ENCODE measurements at places on chromosomes 4 and X.
A peak's percentile ranks its signal among the peaks of the same experiment; 100 is the strongest.

- no peak for DNase-seq
Measured at GRCh38 chr4:96986816-96987215, 1146.9 kb downstream of the PDHA2 start.

DNA sequence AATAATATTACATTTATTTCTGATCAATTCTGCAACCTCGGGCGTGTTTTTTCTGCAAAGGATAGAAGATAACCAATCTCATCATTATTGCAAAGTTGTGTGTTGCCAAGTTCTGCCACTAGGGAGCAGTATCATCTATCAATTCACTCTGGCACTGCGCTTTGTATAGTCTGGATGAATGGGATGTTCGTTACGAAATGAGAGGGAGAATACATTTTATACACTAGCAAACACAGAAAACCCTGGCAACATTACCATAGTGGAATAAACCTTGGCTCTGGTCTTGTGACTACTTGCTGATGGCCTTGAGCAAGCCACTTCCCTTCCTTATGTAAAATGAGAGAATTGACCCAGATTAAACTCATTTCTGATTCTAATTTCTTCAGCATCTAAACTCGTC is 97.5 kb upstream of the ZNF518B start:
- DNase-seq: no peak

DNA sequence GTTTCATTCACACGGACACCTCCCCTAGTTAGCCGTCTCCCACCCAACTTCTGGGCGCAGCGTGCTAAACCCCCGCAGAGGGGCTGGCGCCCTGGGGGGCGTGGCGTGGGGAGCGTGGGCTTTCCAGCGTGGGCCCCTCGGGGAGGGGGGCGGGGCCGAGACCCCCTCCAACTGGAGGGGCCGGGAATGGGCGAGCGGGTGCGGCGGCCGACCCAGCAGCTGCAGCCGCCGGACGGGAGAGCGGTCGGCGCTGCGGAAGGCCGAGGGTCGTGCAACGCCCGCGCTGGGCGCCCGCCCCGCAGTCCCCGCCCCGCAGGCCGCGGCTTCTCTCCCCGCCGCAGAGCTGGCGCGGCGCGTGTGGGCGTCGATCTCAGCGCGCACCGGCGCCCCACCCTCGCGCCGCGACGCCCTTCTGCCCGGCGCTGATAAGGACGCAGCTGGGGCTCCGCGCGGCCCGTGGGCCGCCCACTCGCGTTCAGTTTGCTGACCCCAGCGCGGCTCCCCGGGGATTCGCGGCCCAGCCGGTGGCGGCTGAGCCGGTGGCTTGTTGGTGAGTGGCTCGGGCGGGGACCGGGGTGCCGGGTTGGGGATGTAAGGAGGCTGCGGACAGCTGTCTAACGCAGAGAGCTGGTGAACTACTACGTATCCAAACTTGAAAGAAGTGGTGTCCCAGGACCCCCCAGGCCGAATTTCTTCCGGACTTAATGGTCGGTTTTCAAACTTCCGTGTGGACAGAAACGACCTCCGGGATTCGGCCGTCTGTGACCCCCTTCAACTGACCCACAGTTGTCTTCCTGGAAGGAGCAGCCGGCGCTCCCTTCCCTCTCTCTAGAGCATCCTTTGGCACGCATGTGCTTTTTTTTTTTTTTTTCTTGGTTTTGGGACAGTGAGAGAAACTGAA is 1.5 kb downstream of the FHDC1 start:
- DNase-seq: no peak

DNA sequence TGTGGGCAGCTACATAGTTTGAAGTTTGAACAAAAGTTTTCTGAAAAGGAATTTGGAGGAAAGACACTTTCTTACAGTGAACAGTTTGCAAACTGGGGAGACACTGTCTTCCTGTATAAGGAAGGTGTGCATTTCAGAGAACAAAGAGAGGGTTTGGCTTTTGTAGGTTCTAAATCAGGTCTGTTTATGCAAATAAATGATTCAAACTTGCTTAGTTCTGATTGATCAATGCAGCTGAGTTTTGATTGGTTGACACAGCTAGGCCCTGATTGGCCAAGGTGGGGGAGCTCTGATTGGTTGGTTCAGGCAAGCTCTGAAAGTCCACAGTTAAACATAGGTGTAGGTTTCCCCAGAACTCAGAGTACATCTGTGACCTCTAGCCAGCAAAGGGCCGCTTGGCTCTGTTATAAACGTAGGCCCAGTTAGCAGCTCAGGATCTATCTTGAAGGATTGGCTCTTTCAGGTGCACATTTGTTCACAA is 63.0 kb upstream of the ENPP6 start:
- DNase-seq: peak; percentile 45

GRCh38 chr4:31411565-31411964 is 691.4 kb downstream of the PCDH7 start:
- DNase-seq: no peak

DNA sequence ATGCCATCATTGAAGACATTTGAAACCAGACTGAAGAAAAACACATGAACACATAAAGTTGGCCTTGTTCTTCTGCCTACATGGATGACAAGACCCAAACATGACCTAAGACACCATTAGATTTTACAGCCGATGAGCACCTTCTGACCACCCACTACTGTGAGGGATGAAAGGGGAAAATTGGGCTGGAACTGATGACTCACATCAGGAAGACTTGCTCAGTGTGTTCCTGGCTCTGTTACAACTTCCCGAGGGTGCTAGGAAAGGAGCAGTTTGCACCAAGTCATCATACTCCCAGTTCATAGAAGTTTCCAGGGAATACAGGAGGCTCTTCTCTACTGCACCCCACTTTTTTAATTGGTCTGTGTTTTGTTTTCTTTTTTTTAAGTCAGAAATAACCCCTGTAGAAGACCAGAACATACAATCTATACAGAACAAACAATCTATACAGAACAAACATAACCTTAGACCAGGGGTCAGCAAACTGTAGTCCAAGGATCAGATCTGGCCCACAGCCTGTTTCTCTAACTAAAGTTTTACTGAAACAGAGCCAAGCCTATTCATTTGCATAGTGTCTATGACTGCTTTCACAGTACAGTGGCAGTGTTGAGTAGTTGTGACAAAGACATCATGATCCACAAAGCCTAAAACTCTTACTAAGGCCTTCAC is 25.3 kb downstream of the BTC start:
- no peak for DNase-seq

GRCh38 chr4:139042981-139043460 is 27.4 kb downstream of the NOCT start:
- no peak for DNase-seq

DNA sequence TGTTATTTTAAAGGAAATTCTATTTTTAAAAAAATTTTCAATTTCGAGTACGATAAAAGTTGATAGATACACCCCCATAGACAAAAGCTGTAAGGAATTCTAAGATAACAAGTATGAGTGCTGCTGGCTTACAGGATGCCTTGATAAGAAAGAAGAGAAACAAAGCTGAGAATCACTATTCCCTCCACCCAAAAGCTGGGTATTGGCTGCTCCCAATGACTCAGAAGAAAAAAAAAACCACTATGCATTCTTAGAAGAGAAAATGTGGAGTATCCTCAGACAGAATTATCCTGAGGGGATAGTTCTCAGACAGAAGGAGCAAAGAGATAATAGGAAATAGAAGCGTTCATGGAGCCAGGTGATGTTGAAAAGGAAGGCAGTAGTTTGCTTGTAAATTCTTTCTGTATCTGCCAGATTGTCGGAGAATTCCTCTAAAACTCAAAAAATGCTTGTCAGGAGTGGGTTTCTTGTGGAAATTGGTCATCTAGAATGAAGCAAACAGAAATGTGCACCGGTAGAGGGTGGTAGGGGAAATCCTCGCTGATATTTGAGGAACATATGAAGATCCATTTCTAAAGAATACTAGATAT is 217.5 kb upstream of the ADAMTS3 start:
- DNase-seq: no peak

DNA sequence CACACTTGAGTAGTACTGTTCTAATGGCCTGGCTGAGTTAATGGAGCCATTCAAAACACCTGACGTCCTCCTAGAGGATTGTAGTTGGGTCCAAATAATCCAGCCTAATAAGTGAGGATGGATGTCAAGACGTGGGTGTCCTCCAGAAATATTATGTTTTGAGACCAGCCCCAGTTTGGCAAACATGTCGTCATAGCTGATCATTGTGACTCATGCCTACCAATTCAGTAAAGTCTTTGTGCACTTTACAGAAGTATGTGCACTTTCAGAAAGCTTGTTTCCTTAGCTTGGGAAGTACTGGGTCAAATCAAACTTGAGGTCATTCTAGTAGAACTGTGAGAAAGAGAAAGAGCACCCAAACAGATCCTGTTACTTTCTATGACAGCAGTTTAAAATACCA is 37.6 kb upstream of the GLRA2 start:
- no peak for DNase-seq

GRCh38 chrX:8191022-8191421 is 20.0 kb upstream of the VCX2 start:
- DNase-seq: no peak

DNA sequence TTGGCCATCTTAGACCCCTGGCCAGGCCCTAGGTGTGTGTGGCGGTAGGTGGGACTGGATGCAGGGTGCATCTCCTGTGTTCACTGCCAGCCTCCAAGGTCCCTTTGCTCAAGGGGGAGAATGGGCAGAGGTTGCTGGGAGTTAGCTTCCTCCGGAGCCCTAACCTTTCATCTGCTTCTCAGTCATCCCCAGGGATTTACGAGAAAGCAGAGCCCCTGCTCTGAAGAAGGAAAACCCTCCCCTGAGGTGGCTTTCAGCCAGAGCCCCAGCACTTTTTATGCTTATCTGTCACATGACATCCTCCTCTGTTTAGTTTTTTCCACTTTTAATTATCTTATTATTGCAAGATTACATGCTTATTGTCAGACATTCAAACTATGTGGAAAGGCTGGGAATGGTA is 44.9 kb upstream of the DDX3X start:
- DNase-seq: no peak

GRCh38 chr4:79854856-79855502 is 218.1 kb downstream of the ANTXR2 start:
- DNase-seq: no peak

GRCh38 chr4:141609243-141609642 is 27.1 kb upstream of the IL15 start:
- no peak for DNase-seq

DNA sequence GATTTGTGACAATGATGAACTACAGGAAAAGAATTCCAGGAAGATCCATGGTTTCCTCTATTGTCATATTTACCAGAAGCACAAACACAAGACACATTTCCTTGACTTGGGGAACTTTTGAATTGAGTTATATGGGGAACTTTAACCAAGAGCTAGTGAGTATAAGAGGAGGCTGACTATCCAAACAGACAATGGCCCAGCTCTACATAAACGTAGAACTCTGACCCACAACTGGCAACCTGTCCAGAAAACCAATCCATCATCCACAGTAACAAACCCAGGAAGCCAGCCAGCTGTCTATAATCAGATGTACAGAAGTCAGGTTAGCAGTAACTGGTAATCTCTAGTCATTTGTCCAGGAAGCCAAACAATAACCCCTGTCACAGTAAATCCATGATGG is 167.0 kb upstream of the CPEB2 start:
- no peak for DNase-seq

DNA sequence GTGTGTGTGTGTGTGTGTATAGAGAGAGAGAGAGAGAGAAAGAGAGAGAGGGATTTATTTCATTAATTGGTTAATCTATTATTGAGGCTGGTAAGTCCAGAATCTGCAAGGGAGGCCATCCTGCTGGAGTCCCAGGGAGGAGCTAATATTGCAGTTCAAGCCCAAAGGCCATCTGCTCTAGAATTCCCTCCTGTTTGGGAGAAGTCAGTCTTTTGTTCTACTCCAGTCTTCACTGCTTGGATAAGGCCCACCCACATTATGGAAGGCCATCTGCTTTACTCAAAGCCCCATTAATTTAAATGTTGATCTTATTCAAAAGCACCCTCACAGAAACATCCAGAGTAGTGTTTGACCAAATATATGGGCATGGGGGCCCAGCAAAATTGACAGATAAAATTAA is 317.5 kb upstream of the RASGEF1B start:
- no peak for DNase-seq

GRCh38 chrX:41590641-41591040 is 98.1 kb upstream of the GPR34 start:
- DNase-seq: no peak

- DNase-seq: no peak
Measured at GRCh38 chr4:60314416-60314815, 885.7 kb upstream of the ADGRL3 start.

DNA sequence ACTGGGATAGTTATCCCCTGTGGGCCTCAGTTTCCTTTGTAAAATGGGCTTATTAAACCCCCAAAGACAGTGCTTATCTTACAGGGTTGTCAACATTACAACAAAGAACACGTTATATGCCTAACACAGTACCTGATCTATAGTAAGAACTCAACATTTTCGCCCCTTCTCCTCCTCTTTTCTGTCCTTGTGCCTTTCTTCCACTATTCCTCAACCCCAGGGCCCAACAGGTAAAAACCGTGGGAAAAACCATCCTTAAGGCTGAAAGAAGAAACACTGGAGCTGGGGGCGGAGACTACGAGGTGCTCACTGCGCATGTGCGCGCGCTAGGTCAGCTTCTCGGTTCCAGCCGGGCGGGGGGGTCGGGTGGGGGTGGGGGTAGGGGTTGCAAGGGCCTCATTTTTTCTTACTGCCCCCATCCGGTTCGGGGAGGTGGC is 426 bp upstream of the XIAP start:
- peak; percentile 92 for DNase-seq

DNA sequence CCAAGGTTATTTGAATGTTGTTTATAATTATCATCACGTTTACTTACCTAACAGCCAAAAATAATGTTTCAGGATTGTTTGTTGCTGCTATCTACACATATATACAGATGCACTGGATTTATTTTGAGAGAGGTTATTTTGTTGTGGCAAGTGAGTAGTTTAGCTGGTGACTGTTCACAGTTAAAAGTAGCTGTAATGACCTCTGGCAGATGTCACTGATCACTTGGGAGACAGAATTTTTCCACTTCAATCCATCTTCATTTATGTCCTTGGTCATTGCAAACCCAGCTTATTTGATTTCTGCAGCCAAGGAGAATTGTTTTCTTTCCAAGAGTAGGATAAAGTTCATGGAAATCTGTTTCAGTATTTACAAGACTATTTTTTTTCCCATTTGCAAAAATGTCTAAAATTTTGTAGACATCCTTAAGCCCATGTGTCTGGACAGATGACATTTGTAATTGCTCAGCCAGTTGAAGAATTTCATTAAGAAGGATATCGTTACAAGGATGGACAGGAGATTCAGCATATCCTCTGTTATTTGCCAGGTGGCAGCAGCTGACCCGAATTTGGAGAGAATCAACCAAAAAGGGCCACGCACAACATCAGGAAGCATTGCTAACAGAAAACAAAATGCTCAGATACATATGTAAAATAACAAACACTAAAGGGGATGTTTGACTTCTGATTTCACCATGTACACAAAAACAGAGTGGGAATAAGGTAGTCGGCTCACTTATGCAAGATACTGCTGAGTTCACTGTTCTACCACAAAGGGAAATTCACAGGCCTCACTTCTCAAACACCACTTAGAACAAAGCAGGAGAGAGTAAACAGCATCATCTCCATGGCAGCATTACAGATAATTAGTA is 64.5 kb downstream of the GPRIN3 start:
- no peak for DNase-seq

- DNase-seq: no peak
Measured at GRCh38 chrX:132088864-132089263, 39.0 kb downstream of the FRMD7 start.

- no peak for DNase-seq
Measured at GRCh38 chr4:138674209-138674608, 341.4 kb upstream of the NOCT start.
